ENCODE measurements at places on chromosomes 13 and 19.

DNA sequence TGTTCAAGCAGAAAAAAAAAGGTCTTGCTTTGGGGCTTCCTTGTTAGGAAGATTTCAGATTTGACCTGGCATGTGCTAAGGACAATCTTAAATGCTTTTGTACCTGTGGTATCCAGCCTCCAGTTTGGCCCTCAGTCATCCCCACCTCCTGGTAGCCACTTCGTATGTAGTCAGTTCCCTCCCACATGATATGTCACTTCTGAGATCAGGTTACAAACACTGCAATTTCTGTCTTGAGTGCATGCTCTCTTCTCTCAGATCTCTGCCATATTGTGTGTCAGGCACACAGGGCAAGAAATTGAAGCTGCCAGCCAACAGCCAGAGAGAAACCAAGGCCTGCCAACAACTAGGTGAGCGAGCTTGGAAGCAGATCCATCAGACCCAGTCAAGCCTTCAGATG, 60.3 kb upstream of the STARD13 start:
- no peak for DNase-seq
- H3K27me3 ChIP-seq = no peaks in the 10 kb centered on the region
- H3K4me3 ChIP-seq = no peak overlapping the region
- no peak overlapping the region for H3K27ac ChIP-seq
- peaks cover 4% of the 10 kb centered on the region for H3K36me3 ChIP-seq

DNA sequence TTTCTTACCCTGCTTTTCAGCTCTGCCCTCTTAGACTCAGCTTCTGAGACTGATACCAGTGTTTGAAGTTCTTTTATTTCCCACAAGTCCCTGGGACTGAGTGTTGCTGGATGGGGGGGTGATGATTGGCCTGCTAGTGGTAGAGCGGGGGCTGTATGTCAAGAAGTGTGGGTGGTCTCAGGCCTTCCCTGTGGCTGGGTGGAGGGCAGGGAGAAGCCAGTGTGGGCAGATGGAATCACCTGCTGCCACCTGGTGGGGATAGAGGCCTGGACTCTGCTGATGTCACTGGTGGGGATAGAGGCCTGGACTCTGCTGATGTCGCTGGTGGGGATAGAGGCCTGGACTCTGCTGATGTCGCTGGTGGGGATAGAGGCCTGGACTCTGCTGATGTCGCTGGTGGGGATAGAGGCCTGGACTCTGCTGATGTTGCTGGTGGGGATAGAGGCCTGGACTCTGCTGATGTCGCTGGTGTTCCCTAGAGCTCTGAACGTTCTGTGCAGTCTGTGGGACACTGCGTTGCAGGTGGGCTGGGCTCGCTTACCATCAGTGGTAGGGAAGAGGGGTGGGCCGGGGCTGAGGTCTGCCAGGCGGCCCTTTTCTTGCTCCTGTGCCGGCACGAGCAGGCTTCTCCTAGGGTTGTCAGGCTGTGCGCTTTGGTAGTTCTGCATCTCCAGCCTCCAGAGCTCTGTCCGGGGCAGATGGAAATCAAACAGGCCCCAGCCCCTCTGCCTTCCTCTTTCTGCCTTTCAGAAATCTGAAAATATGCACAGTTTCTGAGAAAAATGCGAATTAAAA, 101.3 kb downstream of the ARHGEF7 start:
- peak; percentile 76 for DNase-seq
- peaks cover 15% of the 10 kb centered on the region for H3K36me3 ChIP-seq
- H3K4me3 ChIP-seq = no peak overlapping the region
- peaks cover 78% of the 10 kb centered on the region for H3K4me1 ChIP-seq
- no peaks in the 10 kb centered on the region for H3K27me3 ChIP-seq

DNA sequence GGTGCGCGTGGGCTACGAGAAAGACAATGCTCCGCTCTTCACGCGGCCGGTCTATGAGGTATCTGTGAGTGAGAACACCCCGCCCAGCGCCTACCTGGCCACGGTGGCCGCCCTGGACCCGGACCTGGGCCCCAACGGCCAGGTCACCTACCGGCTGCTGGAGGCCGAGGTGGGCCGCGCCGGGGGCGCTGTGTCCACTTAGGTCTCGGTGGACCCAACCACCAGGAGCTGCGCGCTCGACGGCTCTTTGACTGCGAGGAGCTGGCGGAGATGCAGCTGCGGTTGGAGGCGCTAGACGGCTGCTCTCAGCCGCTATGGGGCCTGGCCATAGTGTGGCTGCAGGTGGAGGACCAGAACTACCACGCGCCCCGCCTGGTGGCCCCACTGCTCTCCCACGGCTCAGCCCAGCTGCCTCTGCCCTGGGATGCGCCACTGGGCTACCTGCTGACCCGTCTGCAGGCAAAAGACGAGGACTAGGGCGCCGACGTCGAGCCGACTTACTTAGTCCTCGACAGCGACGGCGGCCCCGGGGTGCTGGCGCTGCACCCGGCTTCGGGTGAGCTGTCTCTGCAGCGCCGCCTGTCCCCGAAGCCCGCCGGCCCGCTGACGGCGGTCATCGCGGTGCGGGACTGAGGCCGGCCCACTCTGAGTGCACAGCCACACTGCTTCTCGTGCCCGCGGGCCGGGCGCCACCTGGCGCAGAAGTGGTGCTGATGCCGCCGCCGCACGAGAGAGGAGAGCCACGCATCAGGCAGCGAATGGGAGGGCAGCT, 173.0 kb downstream of the OLFM4 start:
- H3K27ac ChIP-seq = no peak overlapping the region
- no peaks in the 10 kb centered on the region for H3K4me1 ChIP-seq
- no peaks in the 10 kb centered on the region for H3K27me3 ChIP-seq

- H3K27me3 ChIP-seq = no peaks in the 10 kb centered on the region
- no peak overlapping the region for H3K4me3 ChIP-seq
- H3K36me3 ChIP-seq = peaks cover 11% of the 10 kb centered on the region
Observed at GRCh38 chr19:43562698-43563241, 12.6 kb downstream of the XRCC1 start.

GRCh38 chr13:29710511-29710910, 115.0 kb upstream of the SLC7A1 start:
- H3K4me3 ChIP-seq = no peak overlapping the region
- no peaks in the 10 kb centered on the region for H3K36me3 ChIP-seq
- H3K27me3 ChIP-seq = no peaks in the 10 kb centered on the region
- H3K27ac ChIP-seq = no peak overlapping the region
- H3K4me1 ChIP-seq = peaks cover 13% of the 10 kb centered on the region

- H3K4me1 ChIP-seq = peaks cover 48% of the 10 kb centered on the region
- peak overlapping the region; percentile 92 for H3K4me3 ChIP-seq
- no peaks in the 10 kb centered on the region for H3K27me3 ChIP-seq
- peak overlapping the region; percentile 100 for H3K27ac ChIP-seq
- H3K36me3 ChIP-seq = peaks cover 17% of the 10 kb centered on the region
Observed at GRCh38 chr19:47109541-47110375, 3.8 kb downstream of the ZC3H4 start.

All from osteocyte (in vitro differentiated cells).